Spinal cord (tissue), 10 donors: ENCODE measurements at places on chromosomes 7 and 10. TPM values are rescaled to one million over a fixed set of nuclear protein-coding genes. Genes with fewer than 3 reads are reported as not detected.

PRKAR2B gene
- 96.0 TPM for polyA plus RNA-seq

TAS2R3 gene
- polyA plus RNA-seq, result 0.40 TPM

KAZALD1 gene
- polyA plus RNA-seq, result 4.5 TPM

BAIAP2L1 gene
- 2.3 TPM for polyA plus RNA-seq

RUFY2 gene
- 52.5 TPM for polyA plus RNA-seq

CFAP46 gene
- polyA plus RNA-seq, result 12.2 TPM

LRRC72 gene
- polyA plus RNA-seq, result 0.17 TPM

EGFR gene
- polyA plus RNA-seq, result 28.7 TPM

HTR5A gene
- 6.0 TPM for polyA plus RNA-seq

YAE1 gene
- 36.6 TPM for polyA plus RNA-seq

GLI3 gene
- polyA plus RNA-seq, result 8.9 TPM

C10orf62 gene
- polyA plus RNA-seq, result not detected

IRF5 gene
- polyA plus RNA-seq, result 7.7 TPM

HABP2 gene
- polyA plus RNA-seq, result 0.17 TPM

SPDYE2B gene
- polyA plus RNA-seq, result 0.54 TPM

IPMK gene
- polyA plus RNA-seq, result 14.2 TPM

SERPINE1 gene
- 4.8 TPM for polyA plus RNA-seq

MYO1G gene
- polyA plus RNA-seq, result 0.48 TPM

DNA sequence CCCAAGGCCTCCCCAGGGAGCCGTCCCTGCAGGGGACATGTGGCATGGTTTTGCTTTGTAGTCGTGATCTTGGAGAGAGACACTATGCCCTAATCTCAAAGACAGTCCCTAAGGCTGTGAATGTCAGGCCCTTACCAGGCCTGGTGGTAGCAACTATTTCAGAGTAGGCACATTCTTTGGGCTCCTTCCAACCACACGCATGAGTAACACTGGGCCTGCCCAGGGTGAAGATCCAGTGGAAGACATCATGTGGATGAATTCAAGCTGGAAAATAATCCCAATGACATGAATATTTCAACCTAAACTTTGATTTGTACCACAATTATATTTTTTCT is 39.5 kb upstream of the INSIG1 start:
- DNase-seq, result no peak

DNA sequence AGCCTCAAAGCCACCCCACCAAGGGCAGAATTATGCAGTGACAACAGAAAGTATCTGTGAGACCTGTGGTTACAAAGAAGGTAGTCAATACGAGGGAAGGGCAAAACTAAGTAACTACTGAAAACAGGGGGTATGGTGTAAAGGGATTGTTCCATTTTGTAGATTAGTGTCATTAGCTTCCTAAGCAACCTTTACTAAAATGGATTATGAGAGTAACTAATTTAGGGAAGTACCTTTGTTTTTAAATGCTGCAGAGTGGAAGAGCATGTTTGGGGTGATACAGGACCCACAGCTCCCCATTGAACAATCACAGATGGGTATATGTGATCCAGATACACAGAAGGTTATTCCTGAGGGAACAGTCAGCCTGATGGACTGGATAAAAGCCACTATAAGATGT is 51.3 kb upstream of the TAC1 start:
- DNase-seq, result no peak

DNA sequence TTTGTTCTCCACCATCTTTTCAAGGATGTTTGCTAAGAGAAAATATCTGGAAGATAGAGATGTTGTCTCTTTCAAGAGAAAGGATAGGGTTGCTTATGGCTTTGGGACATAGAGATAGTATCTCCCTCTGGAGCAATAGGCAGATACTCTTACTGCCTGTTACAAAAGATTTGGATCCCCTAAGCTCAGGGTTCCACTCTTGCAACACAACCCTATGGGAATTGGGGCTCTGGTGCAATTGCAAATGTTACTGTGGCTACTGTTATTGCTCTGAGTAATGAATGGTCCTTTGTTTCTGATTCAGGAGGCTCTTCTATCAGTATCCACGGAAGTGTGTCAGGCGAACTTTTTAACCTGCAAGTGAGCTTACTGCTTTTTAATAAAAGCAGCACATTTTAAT is 88.8 kb downstream of the GPR85 start:
- no peak for DNase-seq

DNA sequence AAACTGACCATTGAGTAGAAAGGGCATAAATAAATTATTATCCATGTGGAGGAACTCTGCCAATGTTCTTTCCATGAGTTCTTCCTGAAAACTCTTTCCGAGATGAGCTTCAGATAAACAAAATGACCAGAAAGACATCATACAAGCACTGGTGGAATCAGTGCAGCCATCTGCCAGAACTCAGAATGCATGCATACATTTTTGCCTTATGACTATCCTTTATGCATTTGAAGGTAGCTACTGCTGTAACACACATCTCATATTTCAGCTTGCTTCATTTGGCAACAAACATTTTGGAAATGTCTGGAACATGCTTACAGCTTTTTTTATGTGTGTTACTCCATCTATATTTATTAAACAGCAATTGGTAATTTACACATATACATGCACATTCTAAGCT is 448.9 kb downstream of the PLXDC2 start:
- no peak for DNase-seq

DNA sequence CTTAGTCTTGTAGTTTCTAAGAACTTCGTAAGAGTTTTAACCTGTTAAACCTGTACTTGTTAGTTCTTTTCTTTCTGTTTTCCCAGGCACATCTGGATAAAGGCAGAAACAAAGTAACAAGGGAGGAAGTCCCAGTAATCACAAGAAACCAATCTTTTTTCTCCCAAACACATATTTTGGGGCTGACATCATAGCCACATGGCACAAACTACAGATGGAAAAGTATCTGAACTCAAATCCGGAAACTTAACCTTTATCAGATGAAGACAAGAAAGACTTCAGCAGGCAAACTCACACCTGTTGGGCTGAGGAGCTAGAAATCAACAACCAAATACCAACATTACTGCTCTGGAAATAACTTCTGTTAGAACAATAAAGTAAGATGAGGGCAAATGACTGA is 67.1 kb downstream of the CUBN start:
- DNase-seq, result no peak

DNA sequence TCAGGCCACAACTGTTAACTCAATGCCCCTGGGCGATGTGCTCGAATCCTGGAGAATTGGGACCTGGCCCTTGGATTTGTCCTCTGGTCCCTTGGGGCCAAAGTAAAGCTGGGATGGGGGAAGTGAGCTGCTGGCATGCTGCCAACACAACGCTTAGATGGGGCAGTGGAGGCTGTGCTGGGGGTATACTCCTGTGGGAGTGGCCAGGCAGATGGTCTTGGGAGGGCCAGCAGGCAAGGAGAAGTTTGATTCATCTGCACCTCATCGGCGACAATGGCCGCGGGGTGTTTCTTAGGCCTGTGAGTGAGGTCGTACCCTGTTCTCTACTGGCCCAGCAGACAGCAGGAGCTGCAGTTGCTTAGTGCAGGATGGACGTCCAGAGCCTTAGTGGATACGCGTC is 139.0 kb upstream of the MTPN start:
- no peak for DNase-seq

- DNase-seq, result no peak
Measured at GRCh38 chr7:94333810-94334209, 60.9 kb upstream of the COL1A2 start.

GRCh38 chr10:100963826-100964225 is 5.5 kb upstream of the SEMA4G start:
- no peak for DNase-seq

DNA sequence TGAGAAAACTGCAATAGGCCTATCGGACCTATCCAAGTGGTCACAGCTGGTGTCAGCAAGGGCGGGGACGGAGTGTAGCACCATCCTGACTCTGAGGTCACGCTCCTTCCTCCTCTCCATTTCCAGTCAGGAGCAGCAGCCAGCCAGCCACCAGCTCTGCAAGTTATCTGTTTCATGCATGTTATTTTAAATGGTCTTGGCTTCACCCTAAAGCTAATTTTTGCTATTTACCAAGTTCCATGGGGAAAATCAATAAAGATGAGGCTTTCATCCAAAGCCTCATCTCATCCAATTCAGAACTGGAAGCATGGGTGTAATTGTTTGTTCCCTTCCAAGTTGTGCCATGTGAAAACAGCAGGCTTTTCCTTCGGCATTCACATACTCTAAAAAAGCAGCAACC is 49.3 kb downstream of the ICA1 start:
- no peak for DNase-seq

- no peak for DNase-seq
Measured at GRCh38 chr10:125177641-125178640, 17.6 kb upstream of the CTBP2 start.

GRCh38 chr10:5645375-5645774 is 21.0 kb downstream of the ASB13 start:
- DNase-seq, result no peak

DNA sequence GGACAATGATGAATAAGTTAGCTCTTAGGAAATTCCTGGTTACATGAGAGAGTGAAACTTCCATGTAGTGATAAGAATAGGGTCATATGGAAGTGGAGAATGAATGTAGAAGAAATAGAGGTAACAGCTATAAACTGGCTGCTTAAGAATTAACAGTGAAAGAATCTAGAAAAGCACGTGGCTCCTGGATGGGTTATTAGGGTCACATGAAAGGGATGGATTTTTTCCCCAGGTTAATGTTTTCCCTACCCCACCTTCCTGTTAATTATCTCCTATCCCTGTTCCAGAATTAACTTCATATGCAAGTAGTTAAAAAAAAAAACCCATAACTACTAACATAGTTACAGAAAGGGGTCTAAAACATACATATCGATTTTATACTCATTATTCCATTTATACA is 58.0 kb downstream of the ANKIB1 start:
- DNase-seq, result no peak

DNA sequence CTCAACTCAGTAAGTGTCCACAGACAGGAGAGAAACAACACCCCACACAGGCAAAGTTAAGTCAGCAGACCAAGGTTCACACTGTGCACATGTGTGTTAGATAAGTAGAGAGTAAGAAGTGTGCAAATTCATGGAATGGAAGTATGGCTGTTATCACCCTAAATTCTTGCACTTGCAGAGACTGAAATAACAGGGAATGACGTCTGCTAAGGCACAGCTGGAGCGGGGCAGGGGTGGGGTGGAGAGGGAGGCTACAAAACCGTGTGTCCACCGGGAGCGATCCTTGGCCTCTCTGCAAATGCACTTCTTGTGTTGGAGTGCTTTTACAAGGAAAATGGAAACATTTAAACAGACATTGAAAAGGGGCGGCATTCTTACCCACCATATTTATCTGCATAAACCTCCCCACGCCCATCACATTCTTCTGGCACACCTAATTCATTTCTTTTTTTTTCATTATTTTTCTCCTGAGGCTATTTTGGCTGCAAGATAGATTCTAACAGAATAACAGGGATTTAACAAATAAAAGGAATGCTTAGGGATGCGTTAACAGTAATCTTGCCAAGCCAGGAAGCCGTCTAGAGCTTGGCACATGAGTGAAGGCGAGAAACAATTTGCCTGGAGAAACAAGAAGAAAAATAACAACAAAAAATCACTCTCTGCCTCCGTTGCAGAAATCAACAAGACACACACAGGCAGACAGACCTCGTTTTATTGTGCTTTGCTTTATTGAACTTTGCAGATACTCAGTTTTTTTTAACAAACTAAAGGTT is 30.1 kb downstream of the TNS3 start:
- no peak for DNase-seq

DNA sequence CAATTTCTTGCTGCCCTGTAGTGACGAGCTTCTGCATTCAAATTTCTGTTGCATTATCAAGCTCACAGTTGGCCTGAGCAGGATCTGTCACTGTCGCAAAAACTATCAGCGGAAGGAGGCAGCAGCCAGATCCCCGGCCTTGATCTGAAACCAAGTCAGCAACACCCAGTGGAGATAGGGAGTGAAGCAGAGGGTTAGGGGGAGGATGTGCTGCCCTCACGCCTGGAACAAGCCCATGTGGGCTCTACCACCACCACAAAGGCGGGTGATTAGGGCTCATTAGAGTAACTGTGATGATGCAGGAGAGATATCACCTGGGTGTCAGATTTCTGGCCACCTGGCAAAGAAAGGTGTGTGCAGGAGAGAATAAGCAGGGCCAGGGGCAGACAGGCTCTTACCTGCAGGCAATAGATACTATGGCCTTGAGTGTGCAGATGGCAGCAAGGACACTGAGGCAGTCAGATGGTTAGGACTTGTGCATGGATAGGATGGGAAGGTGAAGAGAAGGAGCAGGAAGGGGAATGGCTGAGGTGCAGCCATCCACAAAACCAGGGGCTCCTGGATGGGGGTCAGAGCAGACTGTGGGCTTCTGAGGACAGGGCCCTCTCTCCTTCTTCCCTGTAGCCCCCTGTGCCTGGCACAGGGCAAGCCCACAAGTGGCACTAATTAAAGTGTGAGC is 417.3 kb downstream of the RPS24 start:
- DNase-seq, result no peak

DNA sequence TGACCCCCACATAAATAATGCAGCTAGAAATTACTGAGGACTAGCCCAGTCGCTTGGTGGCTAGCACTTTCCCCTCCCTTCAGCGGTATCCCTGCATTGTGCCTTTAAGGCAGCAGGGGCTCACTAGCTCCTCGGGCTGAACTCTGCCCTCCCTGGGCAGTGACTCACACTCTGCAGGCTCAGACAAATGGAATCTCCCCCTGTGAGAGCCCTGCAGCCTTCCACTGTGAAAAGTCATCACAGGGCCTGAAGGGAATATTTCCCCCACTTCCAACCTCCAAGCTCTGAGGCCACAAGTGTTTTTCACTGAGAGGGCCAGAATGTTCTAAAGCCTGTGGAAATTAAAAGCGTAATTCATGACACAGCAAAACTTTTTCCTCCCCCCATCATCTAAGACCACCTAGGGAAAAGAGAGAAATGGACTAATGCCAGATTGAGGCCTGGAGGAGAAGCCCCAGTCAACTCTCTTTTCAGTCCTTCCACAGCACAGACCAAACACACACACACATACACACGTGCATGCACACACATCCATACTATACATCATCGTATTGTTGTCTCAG is 93.6 kb upstream of the COL1A2 start:
- DNase-seq, result no peak

- no peak for DNase-seq
Measured at GRCh38 chr7:113122744-113123143, 4.4 kb upstream of the SMIM30 start.

DNA sequence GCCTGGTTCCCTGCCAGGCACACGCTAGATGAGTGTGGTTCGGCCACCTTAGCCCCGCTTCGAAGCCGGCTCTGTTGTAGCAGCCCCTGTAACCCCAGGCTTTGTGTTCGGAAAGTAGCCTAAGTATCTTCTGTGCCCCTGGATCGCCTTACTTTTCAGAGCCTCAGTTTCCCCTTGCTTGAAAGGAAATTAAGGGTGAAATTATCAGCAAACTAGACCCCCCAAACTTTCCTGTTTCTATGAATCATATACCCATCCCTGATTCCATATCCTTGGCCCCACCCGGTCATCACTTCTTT is 312 bp downstream of the PDCD11 start:
- DNase-seq, result no peak
